RWPE2 (cell line): ENCODE measurements at places on chromosomes 7 and 10.

- DNase-seq = no peak
These were observed 114.9 kb upstream of the RAB11FIP2 start for GRCh38 chr10:118161461-118162246.

DNA sequence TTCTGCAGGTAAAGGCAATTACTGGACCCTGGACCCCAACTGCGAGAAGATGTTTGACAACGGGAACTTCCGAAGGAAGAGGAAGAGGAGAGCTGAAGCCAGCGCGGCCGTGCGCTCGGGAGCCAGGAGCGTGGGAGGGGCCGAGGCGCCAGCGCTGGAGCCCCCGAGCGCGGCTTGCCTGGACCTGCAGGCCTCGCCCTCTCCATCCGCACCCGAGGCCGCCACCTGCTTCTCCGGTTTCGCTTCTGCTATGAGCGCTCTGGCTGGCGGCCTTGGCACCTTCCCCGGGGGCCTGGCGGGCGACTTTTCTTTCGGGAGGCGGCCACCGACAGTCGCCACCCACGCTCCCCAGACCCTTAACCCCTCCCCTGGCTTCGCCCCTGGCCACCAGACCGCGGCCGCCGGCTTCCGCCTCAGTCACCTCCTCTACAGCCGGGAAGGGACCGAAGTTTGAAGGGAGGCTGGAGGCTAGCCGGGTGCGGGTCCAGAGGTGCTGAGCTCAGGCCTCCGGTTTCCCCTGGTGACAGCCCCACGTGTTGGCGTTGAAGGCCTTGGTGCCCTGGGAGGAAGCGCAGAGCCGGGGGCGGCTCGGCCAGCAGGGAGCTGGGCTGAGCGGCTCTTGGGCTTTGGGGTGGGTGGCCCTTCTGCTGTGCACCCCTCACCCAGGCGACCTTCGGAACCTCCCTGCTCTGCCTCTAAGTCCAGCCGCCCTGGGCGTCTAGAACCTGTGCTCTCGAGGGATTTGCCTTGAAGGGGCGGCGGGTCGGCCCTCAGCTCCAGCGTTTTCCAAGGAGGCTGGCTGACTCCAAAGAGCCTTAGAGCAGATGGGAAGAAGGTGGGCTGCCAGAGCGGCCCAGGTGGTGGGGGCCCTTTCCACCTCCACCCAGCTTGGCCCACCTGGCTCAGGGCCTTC lies 1.8 kb downstream of the FOXI2 start:
- no peak for DNase-seq

DNA sequence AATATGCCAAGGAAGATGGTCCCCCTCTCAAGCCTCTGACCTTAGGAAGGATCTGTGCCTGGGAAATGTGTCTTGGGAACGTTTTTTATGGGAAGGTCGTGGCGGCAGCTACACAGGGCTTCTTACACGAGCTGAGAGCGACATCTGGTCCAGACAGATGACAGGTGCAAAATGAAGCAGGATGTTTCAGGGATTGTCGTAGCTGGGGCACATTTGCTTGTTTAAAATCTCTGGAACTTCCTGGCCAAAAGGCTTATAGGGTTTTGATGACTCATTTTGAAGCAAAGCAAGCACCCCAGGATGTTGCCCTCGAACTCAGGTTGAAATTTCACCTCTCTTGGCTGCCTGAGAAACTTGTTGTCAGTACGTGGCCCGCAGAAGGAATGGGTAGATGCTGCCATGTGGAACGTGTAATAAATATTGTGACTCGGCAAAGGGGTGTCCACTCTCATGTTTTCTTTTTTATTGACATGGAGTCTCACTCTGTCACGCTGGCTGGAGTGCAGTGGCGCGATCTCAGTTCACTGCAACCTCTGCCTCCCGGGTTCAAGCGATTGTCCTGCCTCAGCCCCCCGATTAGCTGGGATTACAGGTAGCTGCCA lies 117.5 kb downstream of the CAMK1D start:
- no peak for DNase-seq

DNA sequence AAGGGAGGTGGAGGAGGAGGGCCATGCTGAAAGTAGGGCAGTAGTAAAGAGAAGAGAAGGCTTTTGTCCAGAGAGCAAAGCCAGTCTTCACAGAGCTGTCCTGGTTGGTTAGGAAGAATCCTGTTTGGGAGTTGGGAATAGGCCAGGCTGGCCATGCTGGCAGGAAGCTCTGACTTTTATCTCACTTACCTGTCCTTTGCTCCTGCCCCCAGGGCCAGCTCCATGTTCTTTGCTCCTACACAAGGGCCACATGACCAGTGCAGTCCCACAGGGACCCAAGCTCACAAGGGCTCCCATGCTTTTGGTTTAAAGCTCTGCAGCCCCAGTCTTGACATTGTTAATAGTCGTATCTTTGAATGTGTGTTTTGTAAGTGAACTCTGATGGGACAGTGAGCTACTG lies 161.6 kb upstream of the KMT2E start:
- DNase-seq = no peak

- DNase-seq = no peak
These were observed 1.8 kb downstream of the GPC2 start for GRCh38 chr7:100175296-100175935.

GRCh38 chr7:154867068-154867467 lies 135.9 kb downstream of the PAXIP1 start:
- DNase-seq = no peak

GRCh38 chr7:132077971-132078685 lies 498.1 kb downstream of the PLXNA4 start:
- DNase-seq = no peak

DNA sequence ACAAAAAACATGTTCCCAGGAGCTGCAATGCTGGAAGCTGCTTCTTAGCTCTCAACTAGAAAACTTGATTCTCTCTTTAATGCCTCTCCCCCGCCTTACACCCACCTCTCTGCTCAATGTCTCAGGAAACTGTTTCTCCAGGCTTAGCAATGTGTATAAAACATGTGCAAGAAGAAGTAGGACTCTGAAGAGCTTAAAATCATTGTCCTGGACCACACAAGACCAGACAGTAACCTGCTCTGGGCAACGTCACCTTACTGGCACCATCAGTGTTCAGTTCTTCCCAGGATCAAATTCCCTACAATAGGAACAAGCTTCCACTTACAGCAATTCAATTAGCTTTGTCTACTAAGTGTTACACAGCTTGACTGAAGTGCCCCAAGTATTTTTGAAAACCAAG lies 104.9 kb downstream of the RAPGEF5 start:
- DNase-seq = no peak

DNA sequence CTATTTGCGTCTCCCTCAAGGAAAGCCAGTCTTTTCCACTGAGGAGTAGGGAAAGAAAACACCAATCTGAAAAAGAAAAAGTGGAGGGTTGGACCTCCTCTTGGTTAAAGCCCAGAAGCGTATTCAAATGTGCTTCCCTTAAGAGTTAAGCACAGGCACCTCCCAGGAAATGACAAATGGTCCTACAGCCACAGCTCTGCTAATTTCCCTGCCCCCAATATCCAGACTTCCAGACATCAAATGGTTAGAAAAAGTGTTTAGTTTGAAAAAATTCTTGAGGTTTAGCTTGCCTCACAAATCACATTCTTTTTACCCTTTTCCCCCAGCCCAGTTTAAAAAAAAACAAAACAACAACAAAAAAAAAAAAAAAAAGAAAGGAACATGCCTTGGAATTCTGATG lies 19.0 kb upstream of the COL1A2 start:
- DNase-seq = no peak

DNA sequence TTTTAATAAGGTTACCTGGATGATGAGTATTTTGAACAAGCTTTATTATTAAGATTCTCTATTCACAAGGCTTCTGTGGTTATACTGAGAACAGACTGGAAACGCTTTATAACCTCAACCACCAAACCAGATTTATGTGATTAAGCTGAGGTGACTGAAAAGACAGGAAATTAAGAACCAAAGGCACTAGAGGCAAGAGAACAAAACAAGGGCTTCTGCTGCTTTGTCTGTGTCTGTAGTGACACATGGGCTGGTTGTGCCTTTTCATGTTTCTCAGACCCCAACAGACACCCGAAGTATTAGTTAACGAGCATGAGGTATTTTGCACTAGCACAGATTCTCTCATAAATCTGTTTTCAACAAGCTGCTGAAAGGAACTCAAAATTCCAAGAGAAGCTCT lies 64.4 kb downstream of the RAPGEF5 start:
- no peak for DNase-seq

GRCh38 chr10:44042926-44043602 lies 341.8 kb downstream of the CXCL12 start:
- DNase-seq = no peak

- DNase-seq = no peak
These were observed 34.7 kb downstream of the IMMP2L start for GRCh38 chr7:111527545-111527944.

DNA sequence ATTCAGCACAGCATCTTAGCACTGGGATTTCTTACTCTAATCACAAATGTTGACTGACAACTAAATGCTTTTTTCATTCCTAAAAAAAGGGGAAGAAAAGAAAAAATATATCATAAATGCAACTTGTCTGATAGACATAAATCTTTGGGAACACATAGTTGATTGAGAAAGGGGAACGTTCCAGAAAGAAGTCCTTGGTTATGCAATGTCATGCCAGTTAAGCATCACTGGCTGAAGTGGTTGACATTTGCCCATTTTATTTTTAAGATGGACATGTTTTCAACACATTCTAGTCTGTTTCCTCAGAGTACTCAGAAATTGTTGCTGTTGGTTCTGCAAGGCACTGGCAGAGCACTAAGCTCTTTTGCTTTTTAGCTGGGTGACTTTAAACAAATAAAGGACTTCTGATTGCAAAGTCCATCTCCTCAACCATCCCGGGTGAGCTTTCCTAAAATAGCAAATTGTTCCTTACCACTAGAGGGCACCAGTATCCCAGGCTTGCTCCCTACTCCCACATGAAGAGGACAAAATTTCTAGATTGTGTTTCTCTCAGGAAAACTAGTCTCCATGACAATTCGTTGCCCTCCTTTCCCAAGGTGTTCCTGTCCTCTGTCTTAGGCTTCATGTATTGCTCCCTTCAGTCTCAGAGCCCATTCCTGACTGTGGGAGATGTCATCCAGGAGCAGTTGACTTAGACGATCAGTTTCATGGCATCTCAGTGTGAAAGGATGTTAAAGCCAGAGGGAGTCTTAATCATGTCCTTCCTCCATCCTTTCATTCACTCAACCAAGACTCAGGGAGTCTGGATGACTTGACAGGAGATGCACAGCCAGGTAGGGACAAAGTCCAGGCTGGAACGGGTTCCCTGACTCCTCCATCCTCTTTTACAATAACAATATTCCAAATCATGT lies 23.9 kb downstream of the OPALIN start:
- no peak for DNase-seq

- no peak for DNase-seq
These were observed 43.1 kb downstream of the MBL2 start for GRCh38 chr10:52729271-52730104.

- DNase-seq = no peak
These were observed 7.2 kb downstream of the GIGYF1 start for GRCh38 chr7:100686822-100687211.

GRCh38 chr7:31171984-31172383 lies 119.9 kb downstream of the ADCYAP1R1 start:
- no peak for DNase-seq

GRCh38 chr7:111056371-111056770 lies 34.6 kb upstream of the LRRN3 start:
- no peak for DNase-seq

DNA sequence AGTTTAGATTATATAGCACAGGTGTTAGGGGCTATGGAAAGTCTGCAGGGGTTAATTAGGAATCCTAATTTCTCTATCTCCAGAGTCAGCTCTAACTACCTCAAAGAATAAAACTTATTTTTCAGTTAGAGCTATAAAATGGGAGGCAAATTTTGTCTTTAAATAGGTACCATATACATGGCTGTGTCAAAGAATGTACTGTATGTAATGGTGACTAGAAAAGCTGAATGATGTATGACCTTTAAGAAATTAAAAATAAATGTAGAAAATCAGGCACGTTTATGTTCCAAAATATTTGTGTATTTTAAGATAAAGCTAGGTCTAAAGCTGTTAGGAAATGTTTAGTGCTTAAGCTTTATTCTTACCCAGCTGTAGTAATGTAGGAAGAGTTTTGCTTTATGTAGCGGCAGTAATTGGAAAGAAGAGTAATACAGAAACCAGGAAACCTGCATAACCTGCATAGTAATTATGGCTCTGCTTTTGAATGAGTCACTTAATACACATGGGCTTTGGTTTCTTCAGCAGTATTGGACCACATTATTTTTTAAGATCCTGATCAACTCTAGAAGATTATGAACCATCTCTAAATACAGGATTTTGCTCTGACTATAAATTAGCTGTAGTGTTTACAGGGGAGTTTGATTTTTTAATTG lies 85.0 kb downstream of the KMT2E start:
- no peak for DNase-seq

DNA sequence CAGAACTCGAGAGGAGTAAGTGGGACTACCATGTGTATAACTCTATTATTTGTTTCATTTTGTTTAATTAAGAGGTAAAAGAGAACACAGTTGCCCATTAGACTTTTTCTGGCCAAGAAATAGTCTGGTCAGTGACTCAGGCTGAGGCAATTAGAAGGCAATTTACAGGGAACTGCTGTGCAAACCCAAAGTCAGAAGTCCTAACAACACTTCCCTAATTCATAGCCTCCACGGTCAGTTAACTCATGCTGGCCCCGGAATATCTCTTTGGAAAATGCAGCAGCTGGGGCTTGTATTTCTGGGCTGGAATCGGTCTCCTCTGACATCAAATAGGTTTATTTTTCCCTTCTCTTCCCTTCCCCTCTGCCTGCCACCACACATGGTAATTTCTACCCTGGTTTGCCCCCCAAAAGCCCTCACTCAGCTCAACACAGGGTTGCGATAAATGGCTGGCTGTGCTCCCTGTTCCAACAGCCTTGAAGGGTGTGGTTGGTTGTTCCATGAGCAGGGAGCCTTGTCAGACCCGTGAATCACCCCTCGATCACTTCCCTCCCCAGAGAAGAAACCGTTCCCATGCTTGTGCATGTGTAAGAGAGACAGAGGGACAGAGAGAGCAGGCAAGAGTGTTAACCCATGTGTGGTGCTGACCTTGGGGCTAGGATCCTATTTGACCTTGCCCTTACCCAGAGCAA lies 5.3 kb downstream of the SH3PXD2A start:
- DNase-seq = no peak

GRCh38 chr7:156889746-156890145 lies 3.2 kb downstream of the LMBR1 start:
- DNase-seq = no peak

GRCh38 chr7:33757050-33757449 lies 148.3 kb upstream of the BMPER start:
- DNase-seq = no peak
